ENCODE measurements at places on chromosomes 2 and 18.

DNA sequence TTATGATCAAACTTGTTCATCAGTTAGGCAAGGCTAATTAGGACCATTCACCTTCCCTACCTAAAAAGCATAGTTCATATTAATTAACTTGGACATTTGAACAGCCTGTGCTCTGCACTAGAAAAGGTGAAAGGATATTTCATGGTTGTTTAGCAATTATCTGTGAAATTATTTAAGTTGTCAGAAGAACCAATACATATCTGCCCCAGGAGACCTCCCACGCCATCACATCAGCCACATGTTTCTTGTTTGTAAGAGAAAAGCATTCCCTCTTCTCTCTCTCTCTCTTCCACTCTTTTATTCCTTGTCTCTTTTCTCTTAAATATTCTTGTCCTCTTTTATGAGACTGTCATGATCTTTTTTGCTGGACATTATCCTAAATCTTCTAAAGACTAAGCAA is 282.0 kb upstream of the RND3 start:
- DNase-seq = no peak

DNA sequence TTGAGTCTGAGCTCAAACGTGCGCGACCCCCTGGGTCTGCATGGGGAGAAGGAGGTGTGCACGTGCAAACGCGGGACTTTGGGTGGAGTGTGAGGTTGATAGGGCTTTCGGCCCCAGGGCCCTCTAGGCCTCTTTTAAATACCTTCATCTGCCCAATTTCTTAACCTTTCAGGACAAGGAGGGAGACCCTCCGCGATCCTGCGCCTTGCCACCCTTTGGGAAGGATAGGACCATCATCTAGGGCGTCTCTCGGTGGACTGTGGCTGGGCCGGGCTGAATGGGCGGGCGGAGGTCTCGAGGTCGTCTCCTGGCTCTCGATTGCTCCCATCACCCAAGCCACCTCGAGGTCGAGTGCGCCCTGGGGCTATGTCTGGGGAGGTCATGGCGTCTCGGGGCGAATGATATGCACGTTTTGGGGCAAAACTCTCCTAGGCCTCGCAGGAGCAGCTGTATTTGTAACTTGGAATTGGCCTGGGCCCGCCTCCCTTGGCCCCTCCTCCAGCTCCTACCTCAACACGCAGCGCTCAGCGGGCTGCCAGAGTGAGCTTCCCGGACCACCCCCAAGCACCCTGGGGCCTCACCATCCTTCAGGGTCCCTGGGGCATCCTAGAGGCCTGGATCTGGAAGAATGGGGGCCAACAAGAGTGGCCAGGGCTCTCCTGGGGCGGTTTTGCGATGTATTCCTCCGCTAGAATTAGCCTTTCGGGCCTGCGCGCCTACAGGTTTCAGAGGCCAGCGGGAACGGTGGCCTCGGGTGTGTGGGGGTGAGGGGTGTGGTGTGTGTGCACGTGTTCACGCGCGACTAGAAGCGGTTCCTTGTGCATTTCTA is 8.7 kb upstream of the SIX3 start:
- DNase-seq = no peak

- no peak for DNase-seq
These were observed 113.2 kb downstream of the ACKR3 start for GRCh38 chr2:236682651-236683422.

DNA sequence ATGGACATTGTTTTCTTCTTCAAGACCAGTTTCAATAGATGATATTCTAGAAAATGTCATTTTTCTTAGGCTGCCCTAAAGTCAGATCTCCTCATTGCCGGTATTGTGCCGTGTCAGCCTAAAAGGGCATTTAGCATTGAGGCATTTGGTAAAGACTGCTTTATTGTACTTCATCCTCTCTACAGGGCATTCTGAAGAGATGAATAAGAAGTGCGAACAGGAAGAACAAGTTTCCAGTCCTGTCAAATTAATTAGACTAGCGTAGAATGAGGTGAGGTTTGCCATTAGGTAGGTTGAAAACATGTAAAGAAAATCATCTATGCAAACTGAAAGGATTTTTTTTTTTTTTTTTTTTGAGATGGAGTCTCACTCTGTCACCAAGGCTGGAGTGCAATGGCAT is 60.6 kb downstream of the ETAA1 start:
- DNase-seq = no peak

- DNase-seq = no peak
These were observed 109.9 kb downstream of the GAREM1 start for GRCh38 chr18:32360682-32361345.

DNA sequence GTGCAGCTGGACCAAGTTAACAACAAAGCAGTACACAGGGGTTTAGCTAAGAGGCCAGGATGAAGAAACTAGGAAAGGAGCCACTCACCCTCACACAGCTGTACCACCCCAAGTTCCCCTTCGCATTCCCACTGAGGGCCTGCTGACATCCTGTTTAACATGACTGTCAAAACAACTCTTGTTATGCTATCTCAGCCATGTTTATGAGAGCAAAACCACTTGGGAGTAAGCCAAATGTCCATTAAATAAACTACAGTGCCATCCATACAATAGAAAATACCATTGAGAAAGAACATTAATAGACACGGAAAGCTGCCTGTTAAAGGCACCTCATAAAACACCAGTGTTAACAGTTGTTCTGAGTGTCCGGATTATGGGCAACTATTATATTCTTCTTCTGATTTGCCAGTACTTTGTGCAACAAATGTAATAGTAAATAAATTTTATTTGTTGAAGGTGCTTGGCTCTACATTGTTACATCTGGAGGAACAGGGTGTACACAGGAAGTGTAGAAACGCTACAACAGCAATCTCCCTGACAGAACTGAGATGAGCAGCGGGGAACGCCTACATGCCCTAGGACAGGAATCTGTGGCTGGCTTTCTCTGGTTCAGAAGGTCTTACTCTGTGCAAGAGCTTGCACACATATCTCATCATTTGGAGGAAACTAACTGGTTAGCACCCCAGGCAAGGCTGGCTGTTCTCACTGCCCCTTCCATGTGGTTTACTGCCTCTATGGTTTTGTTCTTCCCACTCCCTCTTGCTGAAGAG is 85.6 kb downstream of the EHD3 start:
- DNase-seq = no peak

GRCh38 chr2:53729143-53729762 is 38.4 kb upstream of the CHAC2 start:
- no peak for DNase-seq

DNA sequence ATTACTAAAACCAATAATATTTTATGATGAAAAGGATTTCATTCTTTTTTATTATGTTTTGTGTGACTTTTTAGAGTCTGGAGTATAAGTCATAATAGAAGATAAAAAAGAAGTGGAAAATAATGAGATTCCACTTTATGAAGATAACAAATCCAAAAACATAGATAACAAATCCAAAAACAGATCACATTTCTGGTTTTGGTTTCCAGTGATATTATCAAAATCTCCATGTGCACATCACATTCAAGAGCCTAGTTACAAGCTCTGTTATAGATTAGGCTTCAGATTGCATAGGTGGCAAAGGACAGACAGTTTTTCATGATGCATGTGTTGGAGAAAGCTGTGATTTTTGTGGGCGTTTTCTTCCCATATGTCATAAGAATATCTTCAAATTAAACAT is 648.2 kb downstream of the STK39 start:
- no peak for DNase-seq

- peak; percentile 95 for DNase-seq
These were observed at the start of gene SGO2 for GRCh38 chr2:200525882-200526651. Gene SGO2, plus strand, starts transcription at chr2:200526207. Its CDS starts 6,769 bp downstream, at chr2:200532976.

DNA sequence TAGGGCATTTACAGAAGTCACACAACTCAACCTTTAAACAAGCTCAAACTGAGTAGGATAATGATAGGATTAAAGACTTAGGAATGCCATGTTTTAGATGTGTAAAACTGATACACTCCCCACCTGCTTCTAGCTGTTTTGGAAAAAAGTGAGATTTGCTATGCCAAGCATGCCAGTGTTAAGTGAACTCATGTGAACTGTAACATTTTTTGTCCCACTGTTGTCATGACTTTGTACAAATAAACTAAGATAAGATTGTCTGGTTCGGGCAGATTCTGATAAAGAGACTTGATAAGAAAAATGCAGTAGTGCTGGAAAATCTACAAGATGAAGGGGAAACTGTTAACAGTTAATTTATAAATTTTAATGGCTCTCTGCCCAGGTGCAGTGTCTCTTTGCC is 66.5 kb downstream of the GLS start:
- no peak for DNase-seq

- DNase-seq = no peak
These were observed 40.7 kb upstream of the CCDC150 start for GRCh38 chr2:196598846-196599245.

- no peak for DNase-seq
These were observed 1.1 kb downstream of the PREB start for GRCh38 chr2:27133195-27133875.

- DNase-seq = no peak
These were observed 33.0 kb downstream of the B4GALT6 start for GRCh38 chr18:31651369-31651768.

DNA sequence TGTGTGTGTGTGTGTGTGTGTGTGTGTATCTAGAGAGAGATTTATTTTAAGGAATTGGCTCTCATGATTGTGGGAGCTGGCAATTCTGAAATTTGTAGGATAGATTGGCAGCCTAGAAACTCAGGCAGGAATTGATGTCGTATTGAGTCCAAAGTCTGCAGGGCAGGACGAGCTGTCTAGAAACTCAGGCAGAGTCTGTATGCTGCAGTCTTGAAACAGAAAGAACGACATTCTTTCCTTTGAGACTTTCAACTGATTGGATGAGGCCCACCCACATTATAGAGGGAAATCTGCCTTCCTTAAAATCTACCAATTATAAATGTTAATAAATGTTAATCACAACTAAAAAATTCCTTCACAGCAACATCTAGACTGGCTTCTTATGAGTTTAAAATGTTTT is 436.6 kb upstream of the FANCL start:
- DNase-seq = no peak

DNA sequence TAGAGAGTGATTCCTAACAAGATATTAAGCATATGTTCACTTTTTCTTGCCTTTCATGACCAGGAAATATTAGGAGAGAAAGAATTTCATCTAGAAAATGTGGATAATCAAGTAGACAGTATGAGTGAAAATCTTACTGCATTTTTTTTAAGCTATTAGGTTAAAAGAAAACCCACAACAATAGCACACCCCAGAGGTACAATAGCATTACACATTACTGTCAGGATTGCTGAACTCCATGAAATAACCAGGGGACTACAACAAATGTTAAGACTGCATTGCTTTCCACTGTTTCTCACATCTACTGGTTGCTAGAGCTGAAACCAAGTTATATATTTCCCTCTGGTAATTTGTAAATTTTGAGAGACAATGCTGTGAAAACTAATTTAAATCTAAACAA is 33.7 kb downstream of the KLF7 start:
- no peak for DNase-seq

DNA sequence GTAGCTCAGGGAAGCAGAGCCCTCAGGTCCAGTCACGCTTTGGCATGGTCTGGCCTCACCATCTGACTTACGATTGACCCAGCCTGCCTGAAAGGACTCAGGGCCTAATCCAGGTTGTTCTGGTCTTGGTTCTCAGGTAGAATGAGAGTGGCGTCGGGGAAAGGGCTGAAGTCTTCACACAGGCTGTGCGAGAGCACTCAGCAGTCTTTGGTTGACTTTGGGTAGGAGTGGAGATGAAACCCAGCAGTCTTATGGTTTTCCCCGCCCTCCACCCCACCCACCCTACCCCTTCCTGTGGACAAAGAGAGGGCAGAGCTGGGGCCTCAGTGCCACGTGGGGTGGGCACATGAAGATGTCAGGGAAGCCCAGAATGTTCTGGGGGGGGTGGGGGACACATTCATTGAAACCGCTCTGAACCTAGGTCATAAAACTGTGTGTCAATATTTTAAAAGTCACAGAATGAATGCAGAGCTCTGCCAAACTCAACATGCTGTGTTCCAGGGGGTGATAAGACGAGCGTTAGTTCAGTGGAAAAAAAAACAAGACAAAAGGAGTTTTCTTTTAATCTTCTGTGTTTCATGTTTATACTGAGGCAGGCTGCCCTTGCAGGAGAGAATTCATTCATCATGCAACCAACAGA is 58.6 kb upstream of the ALPP start:
- DNase-seq = no peak

DNA sequence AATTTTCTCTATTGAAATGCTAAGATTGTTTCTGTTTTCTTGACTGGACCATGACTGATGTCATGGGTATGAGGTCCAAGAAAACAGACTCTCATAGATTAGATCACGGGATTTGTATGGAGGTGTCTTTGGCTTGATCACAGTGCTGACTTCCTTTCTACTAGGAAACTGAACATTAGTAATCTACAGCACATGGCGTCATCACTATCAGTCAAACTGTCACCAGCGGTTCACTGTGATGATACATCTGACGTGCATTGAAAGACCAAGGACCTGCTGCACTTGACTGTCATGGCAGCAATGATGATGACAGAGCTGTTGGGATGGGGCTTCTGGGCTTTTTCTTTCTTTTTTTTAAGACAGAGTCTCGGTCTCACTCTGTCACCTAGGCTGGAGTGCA is 28.2 kb upstream of the IMPA2 start:
- no peak for DNase-seq

- peak; percentile 86 for DNase-seq
These were observed 63.3 kb upstream of the NEDD4L start for GRCh38 chr18:57980573-57981307.

GRCh38 chr18:7663366-7664312 is 96.5 kb downstream of the PTPRM start:
- DNase-seq = no peak

DNA sequence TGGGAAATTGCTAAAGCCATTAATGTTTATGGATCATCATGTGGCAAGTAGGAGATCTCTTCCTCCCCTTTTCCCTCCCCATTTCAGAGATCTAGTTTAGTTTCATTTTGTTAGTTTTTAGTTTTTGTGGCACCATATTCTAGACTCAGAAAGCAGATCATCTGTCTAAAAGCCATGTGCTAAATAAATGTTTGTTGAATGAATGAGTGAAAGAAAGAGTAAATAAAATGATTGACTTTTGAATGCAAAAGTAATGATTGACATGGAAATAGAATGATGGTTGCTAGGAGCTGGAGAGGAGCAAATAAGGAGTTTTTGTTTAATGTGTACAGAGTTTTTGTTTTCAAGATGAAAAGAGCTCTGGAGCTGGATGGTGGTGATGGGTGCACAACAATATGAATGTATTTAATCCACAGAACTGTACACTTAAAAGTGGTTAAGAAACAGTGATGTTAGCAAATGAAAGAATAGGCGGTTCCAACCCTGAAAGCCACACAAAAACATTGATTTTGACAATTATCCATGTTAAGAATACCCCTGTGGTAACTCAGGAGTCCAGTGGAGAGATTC is 23.6 kb downstream of the TMEM178A start:
- DNase-seq = no peak

GRCh38 chr2:60439219-60439974 is 114.1 kb downstream of the BCL11A start:
- DNase-seq = no peak
